Pancreas (tissue), 10 donors: ENCODE measurements at places on chromosomes 2 and 18. TPM values are rescaled to one million over a fixed set of nuclear protein-coding genes. Genes with fewer than 3 reads are reported as not detected.
A peak's percentile ranks its signal among the peaks of the same experiment; 100 is the strongest.

The DCDC2C gene
- not detected for total RNA-seq

DNA sequence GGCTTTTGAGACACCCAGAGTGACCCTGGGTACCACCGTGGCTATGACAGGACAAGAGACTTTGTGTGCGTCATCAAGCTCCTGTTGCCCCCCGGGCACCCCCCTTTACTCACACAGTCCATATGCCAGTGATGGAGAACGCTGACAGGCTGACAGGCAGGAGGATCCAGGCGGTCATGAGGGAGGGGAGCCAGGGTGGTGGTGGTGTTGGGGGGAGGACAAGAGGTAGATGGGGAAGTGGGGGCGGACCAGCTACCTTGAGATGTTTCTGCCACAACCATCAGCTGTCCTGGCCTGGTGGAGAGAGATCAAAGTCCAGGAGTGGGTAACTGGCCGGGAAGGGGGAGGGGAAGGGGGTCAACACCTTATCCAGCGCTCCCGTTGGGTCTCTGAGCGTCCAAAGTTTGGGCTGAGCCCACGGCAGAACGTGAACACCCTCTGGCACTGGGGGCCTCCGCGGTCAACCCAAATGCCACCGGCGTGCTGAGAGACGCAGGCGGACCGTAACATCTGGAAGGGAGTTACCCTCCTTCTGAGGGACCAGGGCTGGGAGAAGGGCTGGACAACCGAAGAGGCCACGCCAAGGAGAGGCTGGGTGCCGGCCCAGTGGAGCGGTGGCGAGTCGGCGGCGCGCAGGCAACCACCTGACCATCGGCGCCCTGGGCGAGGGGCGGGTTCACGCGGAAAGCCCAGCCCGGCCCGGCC is 575 bp downstream of the TMEM150A start:
- DNase-seq, result peak; percentile 83

The VIT gene
- 0.31 TPM for total RNA-seq

GRCh38 chr2:233840520-233840919 is 13.8 kb downstream of the HJURP start:
- DNase-seq, result no peak

The DGKD gene
- total RNA-seq, result 8.9 TPM

DNA sequence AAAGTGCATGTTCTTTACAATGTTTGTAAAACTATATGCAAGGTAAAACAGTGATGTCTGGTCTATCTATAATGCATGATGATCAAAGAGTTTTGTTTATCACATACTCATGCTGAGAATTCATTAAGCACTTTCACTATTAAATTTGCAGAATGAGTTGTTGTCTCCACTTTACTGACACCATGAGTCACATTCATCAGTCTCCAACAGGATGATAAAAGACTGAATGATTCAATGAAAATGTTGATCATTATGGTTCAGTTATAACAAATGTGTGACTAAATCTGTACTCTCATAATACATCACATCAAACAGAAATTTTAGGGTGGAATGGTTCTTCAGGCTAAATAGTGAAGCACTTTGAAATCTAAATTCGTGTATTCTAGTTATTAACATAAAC is 129.0 kb downstream of the ERBB4 start:
- no peak for DNase-seq

DNA sequence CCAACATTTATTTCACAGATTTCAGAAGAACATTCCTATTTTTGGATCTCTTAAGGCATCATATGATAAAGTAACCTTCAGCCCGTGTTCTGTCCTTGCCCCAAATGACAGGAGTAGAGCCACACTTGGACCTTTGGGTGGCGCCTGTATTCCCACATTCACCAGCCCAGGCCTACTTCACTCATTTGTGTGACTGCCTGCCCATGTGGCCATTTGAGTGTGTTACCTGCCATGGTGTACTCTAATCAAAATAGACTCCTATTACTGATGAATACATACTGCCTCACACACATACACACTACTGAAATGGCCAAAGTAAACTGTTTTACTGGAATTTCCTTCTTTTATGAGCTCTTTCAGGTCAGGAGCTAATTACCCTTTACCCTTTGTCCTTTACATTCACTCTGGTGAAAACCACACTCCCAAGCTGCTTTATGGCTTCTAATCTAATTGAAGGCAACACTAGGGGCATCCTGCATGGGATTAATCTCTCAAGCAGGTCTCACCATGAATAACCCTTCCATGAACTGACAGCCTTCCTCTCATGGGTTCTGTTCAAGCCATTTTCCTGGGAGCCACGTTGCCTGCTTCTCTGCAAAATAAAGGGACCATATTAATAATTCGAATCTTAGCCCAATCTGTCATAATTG is 271.0 kb upstream of the GALNT5 start:
- DNase-seq, result no peak

GRCh38 chr2:143284087-143284675 is 155.0 kb downstream of the ARHGAP15 start:
- peak; percentile 13 for DNase-seq

The GCG gene
- total RNA-seq, result 167 TPM

The EMILIN1 gene
- total RNA-seq, result 47.1 TPM

GRCh38 chr2:121648206-121649148 is 785 bp downstream of the CLASP1 start:
- no peak for DNase-seq

The NAT8 gene
- not detected for total RNA-seq

GRCh38 chr2:181252262-181253148 is 204.7 kb upstream of the ITGA4 start:
- DNase-seq, result no peak

The GDF7 gene
- 0.16 TPM for total RNA-seq

The SLC11A1 gene
- total RNA-seq, result 6.9 TPM

DNA sequence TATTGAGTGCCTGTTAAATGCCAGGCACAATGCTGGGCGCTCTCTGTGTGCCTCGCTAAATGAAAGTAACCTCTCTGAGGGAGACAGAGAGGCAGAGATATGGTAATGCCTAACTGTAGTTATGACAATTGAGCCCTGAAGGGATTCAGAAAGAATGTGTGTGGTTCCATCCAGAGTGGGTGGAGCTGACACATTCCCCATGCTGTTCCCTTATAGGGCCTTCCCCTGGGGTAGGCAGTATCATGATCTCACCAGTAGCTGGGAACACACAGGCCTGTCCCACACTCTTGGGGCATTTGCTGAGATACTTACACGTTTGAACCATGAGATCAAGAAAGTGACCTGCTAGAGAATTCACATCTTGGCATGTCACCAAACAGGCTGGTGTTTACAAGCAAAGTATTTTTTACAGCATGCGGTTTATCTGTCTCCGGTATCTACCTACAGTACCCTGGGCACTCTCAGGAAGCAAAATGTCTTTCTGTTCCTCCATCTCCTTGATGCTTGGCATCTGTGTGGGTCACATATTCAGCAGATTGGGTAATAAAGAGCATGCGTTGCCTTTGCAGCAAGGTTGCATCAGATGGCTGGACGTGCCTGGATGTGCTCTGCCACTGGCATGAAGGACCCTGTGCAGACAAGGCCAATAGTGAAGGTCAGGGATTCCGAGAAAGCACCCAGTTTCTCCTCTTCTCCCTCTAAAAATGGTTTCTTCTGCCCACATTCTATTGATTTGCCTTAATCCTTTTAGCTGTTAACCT is 9.4 kb downstream of the CTIF start:
- no peak for DNase-seq

The ELP2 gene
- 47.3 TPM for total RNA-seq

- no peak for DNase-seq
Observed at GRCh38 chr2:173146590-173146989, 70.9 kb downstream of the MAP3K20 start.

The WDFY1 gene
- total RNA-seq, result 19.4 TPM

GRCh38 chr2:191166111-191166755 is 15.4 kb upstream of the STAT4 start:
- DNase-seq, result no peak

The CSRNP3 gene
- total RNA-seq, result 1.9 TPM

- no peak for DNase-seq
Observed at GRCh38 chr2:15331787-15332186, 229.3 kb downstream of the NBAS start.

DNA sequence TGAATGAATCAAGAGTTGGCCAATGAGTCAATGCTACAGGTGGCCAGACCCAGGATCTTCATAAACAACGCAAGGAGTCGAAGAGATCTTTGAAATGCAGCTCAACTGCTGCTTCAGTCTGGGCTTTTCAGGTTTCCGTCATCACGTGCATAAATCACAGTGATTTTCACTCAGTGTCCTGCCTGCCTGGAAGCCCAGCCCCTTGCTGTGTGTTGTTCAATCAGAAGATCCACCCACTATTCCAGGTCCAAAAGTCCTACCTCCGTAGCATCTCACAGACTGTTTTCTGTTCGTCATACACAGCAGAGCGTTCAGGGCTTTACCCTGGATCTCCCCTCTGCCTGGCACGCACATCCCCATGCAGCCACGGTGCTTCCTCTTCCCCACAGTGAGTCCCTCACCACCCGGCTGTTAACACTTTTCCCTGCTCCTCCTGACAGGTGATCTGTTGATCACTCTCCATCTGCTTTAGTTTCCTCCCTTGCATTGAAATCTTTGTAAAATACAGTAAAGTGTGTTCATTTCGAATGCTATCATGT is 216.3 kb downstream of the MYT1L start:
- DNase-seq, result no peak

The SERPINB10 gene
- not detected for total RNA-seq

DNA sequence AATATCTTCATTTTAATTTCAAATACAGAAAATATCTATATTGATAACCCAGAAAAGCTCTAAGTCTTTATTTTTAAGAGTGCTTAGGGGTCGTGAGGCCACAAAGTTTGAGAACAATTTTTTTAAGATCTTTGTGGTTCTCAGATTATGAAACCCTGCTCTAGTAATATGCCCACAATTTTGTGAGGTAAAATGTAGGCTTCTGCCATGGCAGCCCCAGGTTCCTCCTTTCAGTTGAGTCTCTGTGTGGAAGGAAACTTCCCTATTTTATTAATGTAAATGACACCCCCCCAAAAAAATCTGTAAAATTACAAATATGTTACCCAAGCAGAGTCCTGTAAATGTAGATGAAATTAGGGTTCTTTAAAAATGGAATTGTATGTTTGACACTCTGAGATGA is 600.5 kb downstream of the SATB2 start:
- no peak for DNase-seq

- no peak for DNase-seq
Observed at GRCh38 chr2:60818272-60818671, 62.2 kb downstream of the PAPOLG start.

- DNase-seq, result no peak
Observed at GRCh38 chr18:79750980-79751571, 46.7 kb upstream of the KCNG2 start.

GRCh38 chr2:60479226-60480088 is 74.0 kb downstream of the BCL11A start:
- no peak for DNase-seq

DNA sequence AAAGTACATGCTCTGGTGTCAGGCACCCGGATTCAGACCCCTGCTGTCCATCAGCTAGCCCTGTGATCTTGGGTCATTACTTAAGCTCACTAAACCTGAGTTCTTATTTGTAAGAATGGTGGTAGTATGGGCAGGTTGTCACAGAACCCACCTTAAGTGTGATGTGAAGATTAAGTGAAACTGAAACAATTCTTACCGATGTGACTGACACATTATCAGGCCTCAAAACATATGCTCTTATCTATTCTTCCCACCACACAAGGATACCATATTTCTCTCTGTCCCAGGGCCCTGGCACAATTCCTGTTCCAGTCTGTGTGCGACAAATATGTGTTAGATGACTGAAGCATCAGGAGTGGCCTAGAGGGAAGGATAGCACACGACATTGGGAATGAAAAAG is 11.0 kb upstream of the CDC42EP3 start:
- no peak for DNase-seq

DNA sequence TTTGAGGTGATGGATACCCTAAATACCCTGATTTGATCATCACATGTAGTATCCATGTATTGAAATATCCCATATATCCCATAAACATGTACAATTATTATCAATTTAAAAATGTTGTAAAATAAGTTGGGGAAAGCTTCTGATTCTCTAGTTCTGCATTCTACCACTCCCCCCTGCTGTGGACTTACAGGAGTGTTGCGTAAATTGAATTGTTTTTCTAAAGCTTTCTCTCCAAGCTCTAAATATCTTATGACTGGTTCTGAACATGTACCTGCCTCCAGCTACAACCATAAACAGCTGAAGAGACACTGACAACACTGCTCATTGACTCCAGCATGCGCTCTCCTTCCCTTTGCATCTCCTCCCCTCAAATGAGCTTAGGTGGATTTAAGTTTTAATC is 145.2 kb downstream of the MGAT5 start:
- DNase-seq, result no peak

DNA sequence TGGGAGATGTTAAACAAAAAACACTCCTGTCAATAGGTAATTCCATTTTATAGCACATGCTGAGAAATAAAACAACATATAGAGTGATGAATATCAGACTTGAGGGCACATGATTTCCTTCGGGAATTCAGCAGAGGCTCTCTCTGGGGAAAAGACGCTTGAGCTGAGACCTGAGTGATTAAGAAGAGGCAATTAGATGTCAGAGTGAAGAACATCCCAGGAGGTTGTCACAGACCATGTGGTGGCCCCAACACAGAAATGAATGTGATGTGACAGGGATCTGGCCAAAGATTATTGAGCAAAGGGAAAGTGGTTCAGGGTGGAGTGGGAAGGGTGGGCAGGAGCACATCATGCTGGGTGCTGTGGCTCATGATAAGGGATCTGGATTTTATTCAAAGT is 254.7 kb downstream of the RAD51AP2 start:
- no peak for DNase-seq

DNA sequence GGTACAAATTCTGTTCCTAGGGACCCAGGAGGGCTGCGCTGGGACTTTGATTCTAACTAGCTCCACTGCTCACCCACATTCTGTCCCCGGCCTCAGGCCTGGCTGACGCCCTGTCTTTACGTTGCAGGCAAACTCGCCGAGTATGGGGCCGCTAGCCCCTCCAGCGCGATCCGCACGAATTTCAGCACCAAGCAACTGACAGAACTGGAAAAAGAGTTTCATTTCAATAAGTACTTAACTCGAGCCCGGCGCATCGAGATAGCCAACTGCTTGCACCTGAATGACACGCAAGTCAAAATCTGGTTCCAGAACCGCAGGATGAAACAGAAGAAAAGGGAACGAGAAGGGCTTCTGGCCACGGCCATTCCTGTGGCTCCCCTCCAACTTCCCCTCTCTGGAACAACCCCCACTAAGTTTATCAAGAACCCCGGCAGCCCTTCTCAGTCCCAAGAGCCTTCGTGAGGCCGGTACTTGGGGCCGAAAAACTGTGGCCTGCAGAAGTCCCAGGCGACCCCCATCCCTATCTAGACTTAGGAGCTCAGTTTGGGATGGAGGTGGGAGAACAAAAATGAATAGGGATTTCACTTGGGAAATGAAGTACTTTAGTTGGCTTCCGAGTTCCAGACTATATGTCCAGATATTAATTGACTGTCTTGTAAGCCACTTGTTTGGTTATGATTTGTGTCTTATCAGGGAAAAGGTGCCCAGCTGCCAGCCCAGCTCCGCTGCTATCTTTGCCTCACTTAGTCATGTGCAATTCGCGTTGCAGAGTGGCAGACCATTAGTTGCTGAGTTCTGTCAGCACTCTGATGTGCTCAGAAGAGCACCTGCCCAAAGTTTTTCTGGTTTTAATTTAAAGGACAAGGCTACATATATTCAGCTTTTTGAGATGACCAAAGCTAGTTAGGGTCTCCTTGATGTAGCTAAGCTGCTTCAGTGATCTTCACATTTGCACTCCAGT is 1.5 kb downstream of the HOXD1 start:
- no peak for DNase-seq

GRCh38 chr2:69731147-69731970 is 10.6 kb upstream of the ANXA4 start:
- no peak for DNase-seq
